T-cell (primary cell): ENCODE measurements at places on chromosomes 7 and 10.

DNA sequence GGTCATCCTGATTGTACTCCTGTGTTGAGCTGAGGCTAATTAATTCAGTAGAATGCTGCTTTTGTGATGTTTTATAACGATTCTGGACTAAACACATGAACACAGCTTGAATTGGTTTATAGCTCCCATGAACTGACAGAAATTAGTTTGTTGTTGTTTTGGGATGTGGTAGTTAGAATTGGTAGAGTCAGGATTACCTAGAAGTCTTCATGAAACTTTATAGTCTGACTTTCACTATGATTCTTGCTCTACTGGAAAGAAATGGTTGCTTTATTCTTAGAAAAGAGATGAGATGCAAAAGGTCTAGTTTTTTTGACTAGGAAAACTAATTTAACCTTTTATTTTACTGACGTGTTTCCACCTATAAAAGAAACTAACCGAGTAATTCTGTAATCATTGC lies 23.4 kb upstream of the TRUB1 start:
- DNase-seq, result no peak

DNA sequence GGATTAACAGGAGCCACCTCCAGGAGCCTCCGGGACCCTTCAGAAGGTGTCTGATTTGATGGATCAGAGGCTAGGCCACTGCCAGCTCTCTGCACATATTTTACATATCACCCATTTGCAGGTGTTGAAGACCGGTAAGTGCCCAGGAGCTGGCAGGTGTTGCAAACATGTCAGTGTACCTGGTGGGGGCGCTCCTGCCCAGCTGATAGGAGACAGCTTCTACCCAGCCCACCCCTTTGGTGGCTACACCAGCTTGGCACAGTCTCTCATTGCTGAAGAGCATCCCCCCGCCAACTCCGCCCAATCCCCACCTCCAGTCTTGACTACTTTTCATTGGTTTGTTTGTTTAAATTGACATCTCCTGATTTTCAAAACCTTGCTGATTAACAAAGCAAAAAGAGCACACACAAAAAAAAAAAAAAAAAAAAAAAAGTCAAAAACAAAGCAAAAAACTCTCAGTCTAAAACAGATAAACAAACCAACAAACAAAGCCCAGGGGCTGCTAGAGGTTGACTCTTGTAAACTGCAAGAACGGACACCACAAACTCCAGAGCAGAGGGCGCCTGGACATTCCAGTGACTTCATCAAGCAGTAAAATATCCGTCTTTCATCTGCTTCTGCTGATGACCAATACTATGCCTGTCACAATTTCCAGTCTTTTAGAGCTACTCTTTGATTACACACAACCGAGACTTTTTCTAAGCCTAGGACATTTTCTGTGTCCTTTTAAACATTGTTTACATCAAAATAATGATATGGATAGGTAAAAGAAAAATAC lies 275.3 kb downstream of the NRG3 start:
- no peak for DNase-seq

- DNase-seq, result no peak
Observed at GRCh38 chr10:77955136-77955535, 28.6 kb upstream of the DLG5 start.

GRCh38 chr7:3548815-3549214 lies 247.8 kb downstream of the SDK1 start:
- DNase-seq, result no peak

GRCh38 chr10:113895018-113895417 lies 40.6 kb downstream of the NHLRC2 start:
- DNase-seq, result no peak

DNA sequence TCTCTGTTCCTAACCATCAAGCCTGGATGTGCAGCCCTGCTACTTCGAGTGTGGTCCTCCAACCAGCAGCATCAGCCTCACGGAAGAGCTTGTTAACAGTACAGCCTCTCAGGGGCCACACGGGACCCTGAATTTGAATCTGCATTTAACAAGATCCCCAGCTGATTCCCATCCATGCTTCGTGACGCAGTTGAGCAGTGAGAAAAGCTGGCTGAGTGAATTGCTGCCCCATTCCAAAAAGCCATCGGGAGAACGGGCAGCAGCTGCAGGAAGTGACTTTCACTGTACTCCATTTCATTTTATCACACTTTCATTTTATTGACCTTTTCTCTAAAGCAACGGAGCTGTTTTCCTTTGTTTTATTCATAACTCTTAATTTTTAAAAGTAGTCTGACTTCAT lies 22.5 kb downstream of the FAM171A1 start:
- DNase-seq, result no peak

DNA sequence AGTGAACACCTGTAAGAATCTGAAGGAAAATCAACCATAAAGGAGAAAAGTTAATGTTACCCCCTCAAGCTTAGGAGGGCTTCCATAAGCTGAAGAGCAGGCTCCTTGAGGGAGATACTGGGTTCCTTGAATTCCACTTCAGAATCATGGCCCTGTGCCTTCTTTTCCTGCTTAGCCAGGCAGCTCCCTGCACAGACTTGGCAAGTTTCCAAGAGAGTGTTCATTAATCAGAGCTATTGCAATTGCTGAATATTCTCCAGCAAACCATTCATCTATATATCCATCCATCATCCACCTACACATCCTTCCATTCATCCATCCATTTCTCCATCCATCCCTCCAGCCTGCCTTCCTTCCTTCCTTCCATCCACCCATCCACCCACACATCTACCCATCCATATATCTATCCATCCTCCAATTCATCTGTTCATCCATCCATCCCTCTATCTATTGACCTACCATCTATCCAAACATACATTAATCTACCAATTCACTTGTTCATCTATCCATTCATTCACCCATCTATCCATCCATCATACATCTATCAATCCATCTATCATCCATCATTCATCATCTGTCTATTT lies 574.4 kb downstream of the PTPRN2 start:
- no peak for DNase-seq

DNA sequence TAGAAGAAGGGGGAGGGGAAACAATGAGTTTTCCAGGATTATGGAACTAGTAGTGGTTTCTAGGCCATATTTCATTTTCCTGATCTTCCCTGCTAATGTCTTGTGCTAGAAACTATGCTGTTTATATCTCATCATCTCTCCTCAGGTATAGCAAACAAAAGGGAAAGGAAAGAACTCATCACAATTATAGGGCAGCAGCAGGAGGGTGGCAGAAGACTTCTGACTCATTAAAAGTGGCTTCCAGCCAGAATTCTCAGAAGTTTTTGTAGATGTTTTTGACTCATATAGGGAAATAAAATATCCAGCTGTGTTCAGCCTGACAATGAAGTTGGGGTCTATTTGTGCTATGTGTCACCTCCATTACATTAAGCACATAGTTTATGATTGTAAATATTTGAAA lies 6.5 kb downstream of the AHR start:
- no peak for DNase-seq

DNA sequence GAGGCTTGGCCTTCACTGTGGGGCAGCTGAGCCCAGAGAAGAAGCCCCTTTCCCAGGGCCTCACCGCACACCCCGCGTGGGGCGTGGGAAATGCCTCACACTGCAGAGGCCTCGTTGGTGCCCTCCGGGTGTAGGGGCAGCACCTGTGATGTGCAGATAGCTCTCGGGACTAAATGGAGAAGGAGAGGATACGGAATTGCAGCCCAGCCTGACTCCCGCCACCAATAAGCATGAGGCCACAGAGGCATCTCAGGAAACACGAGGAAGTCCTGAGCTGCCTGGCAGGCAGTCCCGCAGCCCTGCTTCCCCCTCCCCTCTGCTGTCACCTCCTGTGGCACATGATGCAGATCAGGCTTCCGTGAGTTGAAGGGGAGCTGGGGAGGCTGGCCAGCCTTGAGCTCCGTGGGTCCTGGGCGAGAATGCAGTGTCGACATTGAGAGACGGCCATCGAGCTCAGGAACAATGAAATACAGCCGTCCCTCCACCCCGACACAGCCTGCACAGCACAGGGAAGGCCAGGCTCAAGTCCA lies 59.6 kb upstream of the PPP2R2D start:
- DNase-seq, result no peak

GRCh38 chr7:127093340-127093739 lies 159.4 kb downstream of the GRM8 start:
- DNase-seq, result no peak
